ENCODE measurements at places on chromosomes 5 and 9. TPM values are rescaled to one million over a fixed set of nuclear protein-coding genes. Genes with fewer than 3 reads are reported as not detected.
A peak's percentile ranks its signal among the peaks of the same experiment; 100 is the strongest.

- DNase-seq: peak; percentile 62
Measured at GRCh38 chr9:113963017-113963620, 87.0 kb downstream of the ZNF618 start.

DNA sequence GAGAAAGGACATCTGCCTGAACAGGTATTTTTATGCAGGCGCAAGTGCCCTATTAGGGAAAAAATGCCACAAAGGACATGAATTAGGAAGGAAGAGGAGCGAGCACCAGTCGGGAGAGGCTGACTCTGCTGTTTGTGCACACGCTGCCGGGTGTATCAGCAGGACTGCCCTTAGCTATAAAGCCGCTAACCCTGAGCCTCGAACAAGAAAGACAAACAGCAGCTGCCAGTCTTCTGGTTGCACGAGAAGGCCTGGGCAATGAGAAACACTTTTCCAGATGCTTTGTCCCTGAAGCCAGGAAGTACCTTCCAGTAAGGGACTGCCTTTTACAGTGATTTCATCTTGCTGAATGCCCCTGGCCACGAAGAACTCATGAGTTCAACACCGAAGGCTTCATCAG, 12.6 kb downstream of the QSOX2 start:
- DNase-seq: no peak

DNA sequence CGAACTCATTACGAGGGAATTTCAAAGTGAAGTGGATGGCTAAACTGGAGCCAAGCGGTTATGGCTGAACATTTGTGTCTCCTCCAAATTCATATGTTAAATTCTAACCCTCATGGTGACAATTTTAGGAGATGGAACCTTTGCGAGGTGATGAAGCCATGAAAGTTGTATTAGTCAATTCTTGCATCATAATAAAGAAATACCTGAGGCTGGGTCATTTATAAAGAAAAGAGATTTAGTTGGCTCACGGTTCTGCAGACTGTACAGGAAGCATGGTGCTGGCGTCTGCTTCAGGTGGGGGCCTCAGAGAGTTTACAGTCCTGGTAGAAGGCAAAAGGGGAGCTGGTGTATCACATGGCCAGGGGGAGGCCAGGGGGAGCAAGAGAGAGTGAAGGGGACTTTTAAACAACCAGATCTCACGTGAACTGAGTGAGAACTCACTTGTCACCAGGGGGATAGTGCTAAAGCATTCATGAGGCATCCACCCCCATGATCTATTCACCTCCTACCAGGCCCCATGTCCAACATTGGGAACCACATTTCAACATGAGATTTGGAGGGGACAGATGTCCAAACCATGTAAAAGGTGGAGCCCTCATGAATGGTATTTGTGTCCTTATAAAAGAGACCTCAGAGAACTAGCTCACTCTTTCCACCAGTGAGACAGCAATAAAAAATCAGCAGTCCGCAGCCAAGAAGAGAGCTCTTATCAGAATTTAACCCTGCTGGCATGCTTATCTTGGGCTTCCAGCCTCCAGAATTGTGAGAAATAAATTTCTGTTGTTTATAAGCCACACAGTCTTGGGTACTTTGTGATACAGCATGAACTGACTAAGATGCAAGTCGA, 143.4 kb downstream of the MTRR start:
- no peak for DNase-seq

GRCh38 chr9:104286799-104287198, 192.7 kb downstream of the SMC2 start:
- no peak for DNase-seq

DNA sequence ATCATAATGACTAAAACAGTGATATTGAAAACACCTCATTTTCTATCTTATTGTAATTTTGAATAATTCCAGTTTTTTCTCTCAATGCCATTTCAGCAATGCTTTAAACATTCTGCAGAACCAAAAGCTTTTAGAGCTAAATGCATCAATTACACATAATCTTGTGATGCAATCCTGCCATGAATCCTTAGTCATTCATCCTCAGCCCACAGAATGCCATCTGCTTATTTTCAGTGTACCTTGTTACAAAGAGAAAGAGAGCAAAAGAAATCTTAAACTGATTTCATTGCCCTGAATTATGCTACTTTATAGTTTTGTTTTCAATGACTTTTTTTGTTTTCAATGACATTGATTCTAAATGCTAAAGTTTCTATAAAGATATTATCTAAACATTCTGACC, 1234.8 kb upstream of the C9orf72 start:
- peak; percentile 1 for DNase-seq

GRCh38 chr9:114261987-114262386, 60.9 kb upstream of the ORM1 start:
- DNase-seq: no peak

- no peak for DNase-seq
Measured at GRCh38 chr5:40955313-40955712, 46.0 kb downstream of the C7 start.

The TMOD1 gene
- total RNA-seq: 1.3 TPM

Data from RPMI7951 (cell line).